KG1 (cell line): ENCODE measurements at places on chromosomes 1 and 21.

DNA sequence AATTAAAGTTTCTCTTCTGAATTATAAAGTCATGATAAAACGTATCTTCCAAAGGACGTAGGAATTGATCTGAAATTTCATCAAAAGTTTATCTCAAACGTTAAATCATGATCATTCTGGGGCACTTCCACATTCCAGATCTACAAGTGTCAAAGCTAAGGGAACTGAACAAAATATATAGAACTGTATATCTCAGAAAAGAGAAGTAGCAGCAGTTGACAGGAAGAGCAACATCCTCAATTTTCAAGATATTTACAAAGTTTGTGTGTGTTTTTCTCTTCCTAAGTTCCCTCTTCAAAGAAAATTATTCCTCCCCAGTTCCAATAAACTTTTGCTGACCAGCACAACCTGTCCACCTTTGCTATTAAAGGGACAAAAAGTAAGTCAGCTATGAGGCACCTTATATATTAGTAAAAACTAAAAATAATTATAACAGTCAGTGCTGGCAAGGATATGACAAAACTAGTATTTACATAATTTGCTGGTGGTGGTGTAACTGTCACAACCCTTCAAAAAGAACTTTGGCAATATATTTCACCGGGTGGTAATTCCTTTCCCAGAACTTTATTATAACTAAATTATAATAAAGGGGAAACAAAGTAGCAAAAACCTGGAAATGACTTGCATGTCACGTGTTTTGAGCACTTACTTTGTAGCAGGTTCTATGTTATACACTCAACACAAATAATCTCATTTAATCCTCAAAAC lies 38.5 kb upstream of the EYA3 start:
- DNase-seq = no peak

GRCh38 chr1:217088011-217088410 lies 364.8 kb upstream of the ESRRG start:
- no peak for DNase-seq

DNA sequence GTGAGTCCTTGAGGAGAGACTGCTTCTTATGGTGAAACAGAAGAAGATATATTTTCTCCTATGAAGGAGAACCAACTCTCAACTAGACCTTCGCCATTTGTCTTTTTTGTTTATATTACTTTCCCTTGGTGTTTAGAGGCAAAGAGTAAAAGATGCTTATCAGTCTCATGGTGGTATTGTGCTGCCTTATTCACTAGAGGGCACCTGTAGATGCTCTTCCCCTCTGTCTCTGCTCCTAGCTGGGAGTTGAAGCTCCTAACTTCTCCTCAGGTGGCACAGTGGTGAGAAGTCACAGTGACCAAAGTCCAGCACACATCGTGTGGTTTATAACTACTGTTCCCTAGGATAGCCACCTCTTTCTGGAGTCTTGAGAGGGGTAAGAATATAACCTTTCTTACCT lies 1359.6 kb downstream of the PLA2G4A start:
- DNase-seq = no peak

- no peak for DNase-seq
Measured at GRCh38 chr1:30962609-30963508, 54.3 kb upstream of the SDC3 start.

- no peak for DNase-seq
Measured at GRCh38 chr1:159510229-159510541, 25.6 kb downstream of the OR10J5 start.

DNA sequence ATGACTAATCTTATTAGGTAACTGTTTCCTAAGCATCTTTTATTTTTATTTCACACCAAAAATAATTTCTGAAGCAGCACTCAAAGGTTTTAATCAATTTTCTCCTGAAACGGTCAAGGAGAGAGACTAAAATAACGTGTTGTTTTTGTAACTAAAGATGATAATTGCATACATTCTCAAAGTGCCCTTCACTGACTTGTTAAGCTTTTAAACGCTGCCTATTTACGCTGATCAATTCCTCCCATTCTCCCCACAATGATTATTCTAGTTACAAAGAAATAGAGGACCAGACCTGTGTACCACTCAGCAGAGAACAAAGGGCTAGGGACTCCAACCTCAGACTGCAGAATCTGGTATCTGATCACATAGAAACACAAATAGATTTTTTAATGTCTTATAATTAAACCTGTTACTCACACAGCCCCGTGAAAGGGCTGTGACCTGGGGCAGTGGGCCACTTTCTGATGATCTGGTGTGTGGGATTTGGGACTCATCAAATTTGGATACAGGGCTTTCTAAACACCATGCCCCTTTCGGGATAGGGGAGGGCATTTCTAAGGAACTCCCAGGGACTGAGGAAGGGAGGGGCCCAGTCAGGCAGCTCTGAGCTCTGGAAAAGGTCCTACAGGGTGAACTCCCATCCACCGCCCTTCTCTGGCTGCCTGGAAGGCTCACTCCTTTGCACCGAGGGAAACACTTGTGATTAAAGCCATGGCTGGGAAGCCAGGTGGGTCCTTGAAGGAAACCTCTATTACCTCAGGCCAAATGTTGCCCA lies 65.2 kb downstream of the BCAR3 start:
- no peak for DNase-seq

DNA sequence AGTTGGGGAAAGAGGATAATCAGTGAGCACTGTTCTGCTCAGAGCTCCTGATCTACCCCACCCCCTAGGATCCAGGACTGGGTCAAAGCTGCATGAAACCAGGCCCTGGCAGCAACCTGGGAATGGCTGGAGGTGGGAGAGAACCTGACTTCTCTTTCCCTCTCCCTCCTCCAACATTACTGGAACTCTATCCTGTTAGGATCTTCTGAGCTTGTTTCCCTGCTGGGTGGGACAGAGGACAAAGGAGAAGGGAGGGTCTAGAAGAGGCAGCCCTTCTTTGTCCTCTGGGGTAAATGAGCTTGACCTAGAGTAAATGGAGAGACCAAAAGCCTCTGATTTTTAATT lies 42.7 kb downstream of the YARS1 start:
- DNase-seq = no peak
